ENCODE measurements at places on chromosomes 4 and X.

- DNase-seq, result no peak
Measured at GRCh38 chrX:134580907-134581306, 77.4 kb downstream of the PLAC1 start.

DNA sequence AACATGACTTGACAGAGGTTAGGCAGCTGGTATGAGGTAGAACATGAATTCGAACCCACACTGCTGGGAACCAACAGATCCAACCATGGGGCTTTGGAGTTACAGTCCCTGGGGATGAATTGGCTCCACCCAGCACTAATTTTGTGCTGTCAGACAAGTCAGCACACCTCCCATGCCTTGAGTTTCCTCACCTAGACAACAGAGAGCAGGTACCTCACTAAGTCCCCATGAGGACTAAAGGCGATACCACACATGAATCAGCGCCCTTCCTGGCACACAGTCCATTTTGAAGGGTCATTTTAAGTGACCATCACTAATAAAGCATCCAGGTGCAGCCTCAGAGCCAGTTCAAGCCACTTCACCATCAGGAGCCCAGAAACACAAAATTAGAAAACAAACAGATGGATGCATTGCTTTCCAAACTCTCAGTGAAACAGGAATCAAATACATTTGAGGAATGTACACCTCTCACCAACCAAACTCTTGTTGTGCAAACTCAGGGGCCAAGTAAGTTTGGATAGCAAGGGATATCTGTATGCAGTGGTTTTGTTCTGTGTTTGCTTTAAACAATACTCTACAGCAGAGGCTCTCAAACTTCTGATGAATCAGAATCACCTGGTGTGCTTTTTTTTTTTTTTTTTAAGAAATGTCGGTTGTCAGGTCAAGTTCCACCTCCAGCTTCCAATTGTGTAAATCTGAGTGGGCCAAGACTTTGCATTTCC, 10.1 kb downstream of the IDS start:
- no peak for DNase-seq

- no peak for DNase-seq
Measured at GRCh38 chr4:109029987-109030386, 267.1 kb upstream of the ETNPPL start.

GRCh38 chrX:39550795-39551361, 546.9 kb downstream of the BCOR start:
- DNase-seq, result no peak

DNA sequence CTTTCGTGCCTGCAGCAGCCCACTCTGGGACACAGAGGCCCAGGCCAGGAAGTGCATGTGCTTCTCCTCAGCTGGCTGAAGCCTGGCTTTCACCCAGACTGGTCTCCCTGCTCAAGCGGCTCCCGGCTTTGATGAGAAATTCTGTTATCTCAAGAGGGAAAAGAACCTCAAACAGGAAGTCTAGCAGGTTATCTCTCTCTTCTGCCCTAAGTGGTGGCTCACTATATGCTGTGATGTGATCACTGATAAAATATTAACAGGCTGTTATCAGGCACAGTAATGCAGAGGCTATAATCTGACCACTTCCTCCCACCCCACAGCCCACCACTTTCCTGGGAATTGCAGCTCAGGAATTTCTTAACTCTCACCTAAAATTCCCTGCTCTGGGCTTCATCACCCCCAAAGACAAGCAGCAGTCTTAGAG, 13.3 kb downstream of the CLDN2 start:
- DNase-seq, result no peak

- no peak for DNase-seq
Measured at GRCh38 chr4:176038789-176039188, 26.9 kb upstream of the WDR17 start.

DNA sequence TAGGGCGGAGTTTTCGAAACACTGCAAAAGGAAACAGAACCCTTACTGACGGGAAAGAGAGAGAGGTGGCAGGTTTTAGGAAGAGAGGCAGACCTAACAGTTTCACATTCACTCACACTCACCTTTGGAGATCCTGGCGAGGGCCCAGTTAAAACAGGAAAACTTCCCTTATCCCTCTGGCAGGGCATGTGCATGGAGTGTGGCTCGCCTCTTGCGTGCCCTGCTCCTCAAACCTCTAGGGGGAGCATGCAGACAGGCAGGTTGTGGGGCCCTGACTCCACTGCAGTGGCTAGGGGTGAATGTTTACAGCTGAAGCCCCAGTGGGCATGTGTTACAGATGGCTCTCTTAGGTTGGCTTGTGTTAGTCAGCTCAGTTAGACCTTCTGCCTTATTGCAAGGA, 451.5 kb downstream of the UBE2NL start:
- no peak for DNase-seq

- no peak for DNase-seq
Measured at GRCh38 chr4:73788411-73788810, 48.0 kb downstream of the CXCL8 start.

DNA sequence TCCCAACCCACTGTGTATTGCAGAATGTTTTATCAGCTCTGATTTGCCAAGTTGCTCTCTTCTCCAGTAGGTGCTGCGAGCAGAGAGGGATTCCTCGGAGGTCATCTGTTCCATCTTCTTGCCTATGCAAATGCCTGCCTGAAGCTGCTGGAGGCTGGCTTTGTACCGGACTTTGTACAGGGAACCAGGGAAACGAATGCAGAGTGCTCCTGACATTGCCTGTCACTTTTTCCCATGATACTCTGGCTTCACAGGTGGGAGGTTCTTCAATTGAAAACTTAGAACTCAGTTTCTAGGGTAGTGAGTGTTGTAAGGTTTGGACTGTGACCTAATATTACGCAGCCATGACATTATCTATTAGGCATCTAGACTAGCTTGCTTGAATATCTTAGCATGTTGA, 24.9 kb downstream of the AR start:
- DNase-seq, result no peak

GRCh38 chr4:88765729-88766128, 68.1 kb upstream of the NAP1L5 start:
- DNase-seq, result no peak

DNA sequence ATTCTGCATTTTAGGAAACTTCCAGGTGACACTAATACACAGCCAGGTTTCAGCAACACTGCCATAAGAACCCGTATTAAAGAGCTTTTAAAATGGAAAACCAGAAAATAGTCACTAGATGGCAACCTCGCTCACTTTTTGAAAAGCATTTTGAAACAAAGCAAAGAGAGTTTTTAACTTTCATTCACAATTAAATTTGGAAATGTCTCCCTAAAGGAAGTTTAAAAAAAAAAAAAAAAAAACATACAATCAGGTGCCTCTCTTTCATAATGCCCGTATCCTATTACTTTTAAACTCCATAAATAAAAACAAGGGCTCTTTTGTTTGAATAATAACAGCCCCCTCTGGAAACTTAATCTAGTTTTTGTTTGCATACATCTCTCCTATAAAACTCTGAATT, 20.3 kb downstream of the MEPE start:
- DNase-seq, result no peak

DNA sequence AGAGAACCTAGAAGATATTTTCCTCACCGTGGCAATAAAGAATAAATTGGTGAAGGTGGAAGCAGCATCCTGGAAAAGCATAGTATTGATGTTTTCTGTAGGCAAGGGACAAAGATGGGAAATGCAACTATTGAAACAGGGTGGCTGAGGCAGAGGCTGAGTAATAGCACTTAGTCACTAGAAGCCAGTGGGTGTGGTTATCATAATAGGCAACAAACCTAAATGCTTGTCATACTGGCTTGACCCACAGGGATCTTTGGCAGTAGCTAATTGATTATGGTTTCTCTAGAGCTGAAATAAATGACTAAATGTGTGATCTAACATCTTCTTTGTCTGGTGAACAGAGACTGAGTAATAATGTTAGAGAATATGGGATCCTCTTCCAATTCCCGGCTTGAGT, 353.6 kb upstream of the RPS6KA3 start:
- DNase-seq, result no peak

DNA sequence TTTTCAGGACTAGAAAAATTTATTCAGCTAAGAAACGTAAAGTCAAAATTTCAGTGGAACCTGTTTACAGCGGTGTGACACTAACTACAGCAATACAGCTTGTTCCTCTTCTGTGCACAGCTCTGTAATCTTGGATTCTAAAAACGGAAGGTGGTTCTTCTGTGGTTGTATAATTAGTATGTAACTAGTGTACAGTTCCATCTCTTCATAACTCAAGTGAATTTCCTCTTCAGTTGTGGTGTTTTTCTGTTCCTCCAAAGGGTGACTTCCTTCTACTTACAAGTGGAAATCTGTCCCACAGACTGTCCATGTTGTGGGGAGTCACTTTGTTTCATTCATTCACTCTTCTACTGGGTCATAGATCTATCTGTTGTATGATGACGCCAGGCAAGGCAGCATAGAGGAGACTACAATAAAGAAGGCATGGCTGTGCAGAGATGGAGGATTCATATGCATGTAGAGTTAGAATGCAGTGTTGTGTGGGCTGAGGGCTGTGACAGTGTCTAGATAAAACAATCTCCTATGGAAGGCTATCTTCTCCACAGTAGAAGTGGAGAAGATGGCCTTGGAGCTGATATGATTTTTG, 5.4 kb downstream of the DAPP1 start:
- no peak for DNase-seq

DNA sequence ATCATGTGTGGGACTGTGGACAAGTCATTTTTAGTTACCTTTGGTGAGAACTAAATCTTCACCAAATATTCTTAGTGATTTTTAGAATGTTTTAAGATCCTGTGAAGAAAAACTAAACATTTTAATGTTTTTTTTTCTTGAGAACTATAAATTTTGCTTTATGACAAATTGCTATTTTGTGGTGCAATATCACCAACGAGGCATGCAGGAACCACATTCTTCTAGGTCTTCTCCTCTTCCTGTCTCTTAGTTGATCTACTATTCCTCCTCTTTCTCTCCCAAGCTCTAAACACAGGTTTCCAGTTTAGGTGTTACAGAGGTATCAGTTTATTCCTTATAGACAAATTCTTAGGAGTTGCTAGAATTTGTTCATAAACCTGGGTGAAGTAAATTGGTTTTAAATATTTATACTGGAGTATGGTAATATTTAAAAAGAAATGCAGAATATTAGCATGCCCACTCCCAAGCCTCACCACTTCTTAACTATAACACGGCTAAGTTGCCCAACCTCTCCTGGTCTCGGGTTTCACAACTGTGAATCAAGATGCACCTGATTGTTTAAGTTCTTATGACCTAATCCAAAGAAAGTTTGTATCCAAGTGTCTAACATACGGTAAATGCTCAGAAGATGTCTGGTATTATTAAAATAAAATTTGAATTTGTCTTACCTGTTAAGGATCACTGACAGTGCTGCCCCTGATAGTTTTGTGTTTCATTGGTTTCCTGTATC, 56.5 kb upstream of the CLNK start:
- no peak for DNase-seq

GRCh38 chr4:122531514-122531913, 75.0 kb upstream of the IL2 start:
- DNase-seq, result no peak

DNA sequence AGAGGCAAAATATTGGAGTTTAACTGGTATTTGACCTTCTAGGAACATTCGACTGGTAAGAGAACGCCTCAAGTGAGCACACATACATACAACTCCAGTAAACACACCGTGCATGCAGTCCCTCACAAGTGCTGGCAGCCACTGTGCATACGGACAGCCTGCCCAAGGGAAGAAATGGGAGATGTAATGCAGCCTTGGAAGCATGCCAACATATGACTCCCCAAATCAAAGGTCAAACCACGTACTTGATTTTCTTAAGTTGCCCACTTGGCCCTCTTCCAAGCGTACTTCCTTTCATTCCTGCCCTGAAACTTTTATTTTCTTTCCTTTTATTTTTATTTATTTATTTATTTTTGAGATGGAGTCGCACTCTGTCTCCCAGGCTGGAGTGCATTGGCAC, 206.6 kb downstream of the SPRY1 start:
- DNase-seq, result no peak

- DNase-seq, result no peak
Measured at GRCh38 chr4:7763788-7764187, 175.9 kb downstream of the AFAP1 start.

- no peak for DNase-seq
Measured at GRCh38 chrX:56281789-56282188, 49.6 kb downstream of the KLF8 start.

- no peak for DNase-seq
Measured at GRCh38 chr4:92519727-92520126, 216.0 kb downstream of the GRID2 start.

DNA sequence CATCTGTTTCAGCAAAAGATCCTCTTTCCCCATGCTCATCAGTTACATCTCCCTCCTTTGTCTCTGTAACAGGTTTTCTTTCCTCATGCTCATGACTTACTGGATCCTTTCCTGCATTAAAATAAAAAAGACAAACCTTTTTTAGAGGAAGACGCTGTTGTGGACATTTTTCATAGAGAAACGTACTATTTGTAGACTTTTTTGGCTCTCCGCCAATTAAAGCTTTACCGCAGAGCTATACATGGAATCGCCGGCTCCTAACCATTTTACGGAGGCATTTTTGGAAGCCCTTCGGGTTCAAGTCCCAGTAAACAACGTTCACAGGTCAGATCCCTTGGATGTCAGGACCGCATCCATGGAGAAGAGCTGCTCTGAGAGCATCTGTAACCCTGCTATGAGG, 1.3 kb downstream of the FAM9C start:
- no peak for DNase-seq

- no peak for DNase-seq
Measured at GRCh38 chr4:1523907-1524636, 117.8 kb upstream of the NKX1-1 start.

- no peak for DNase-seq
Measured at GRCh38 chrX:49850028-49850427, 20.9 kb downstream of the PAGE4 start.

DNA sequence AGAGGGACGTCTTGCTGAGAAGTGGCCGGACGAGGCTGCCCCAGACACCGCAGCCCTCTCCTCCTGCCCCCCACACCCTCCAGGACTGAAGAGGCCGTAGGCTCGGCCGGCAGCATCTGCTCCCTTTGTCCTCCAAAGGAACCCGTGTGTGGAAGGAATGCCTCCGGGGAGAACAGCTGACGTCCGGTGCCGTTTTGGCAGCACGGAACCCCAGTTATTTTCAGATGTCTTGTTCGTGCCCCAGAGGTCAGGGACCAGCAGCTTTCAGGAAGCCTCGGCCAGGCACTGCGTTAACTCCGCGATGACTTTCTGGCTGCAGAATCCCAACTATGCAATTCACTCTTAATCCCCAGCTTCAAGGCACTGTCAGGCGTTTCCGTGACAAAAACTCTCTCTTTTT, 10.9 kb upstream of the PPP2R3B start:
- no peak for DNase-seq

DNA sequence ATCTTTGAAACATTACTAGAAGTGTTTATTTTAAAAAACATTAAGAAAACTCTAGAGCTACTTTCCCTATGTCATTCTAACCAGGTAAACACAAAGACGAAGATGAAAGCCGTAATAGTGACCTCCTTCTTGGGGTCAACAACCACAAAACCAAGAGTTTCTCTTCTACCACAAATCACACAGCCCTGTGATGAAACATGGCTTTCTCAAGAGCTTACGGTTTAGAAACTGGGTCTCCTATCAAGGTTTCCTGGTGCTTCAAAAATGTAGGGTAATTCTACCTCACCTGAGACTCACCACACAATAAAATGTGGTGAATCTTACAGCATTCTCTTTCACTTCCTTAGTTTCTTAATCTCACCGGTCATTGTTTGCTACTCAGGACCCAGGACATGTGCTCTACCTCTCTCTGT, 50.9 kb downstream of the CORIN start:
- DNase-seq, result no peak

- DNase-seq, result no peak
Measured at GRCh38 chr4:101393256-101393655, 45.9 kb upstream of the PPP3CA start.

GRCh38 chr4:188145601-188146000, 6.4 kb downstream of the TRIML1 start:
- no peak for DNase-seq

GRCh38 chr4:5019796-5020195, 538 bp upstream of the CYTL1 start:
- DNase-seq, result no peak
